ENCODE measurements at places on chromosomes 6 and 20. TPM values are rescaled to one million over a fixed set of nuclear protein-coding genes. Genes with fewer than 3 reads are reported as not detected.

FLRT3 gene
- 70.3 TPM for total RNA-seq

TNF gene
- total RNA-seq = 5.4 TPM

SNAI1 gene
- total RNA-seq = 3.7 TPM

IL17A gene
- not detected for total RNA-seq

ZSCAN9 gene
- total RNA-seq = 15.6 TPM

SEL1L2 gene
- not detected for total RNA-seq

C6orf15 gene
- not detected for total RNA-seq

HSD17B8 gene
- 26.6 TPM for total RNA-seq

KIF25 gene
- total RNA-seq = not detected

SLC24A3 gene
- 5.2 TPM for total RNA-seq

PBOV1 gene
- total RNA-seq = not detected

SLC26A8 gene
- 0.22 TPM for total RNA-seq

CFB gene
- 200 TPM for total RNA-seq

TREML2 gene
- 0.41 TPM for total RNA-seq

BCKDHB gene
- total RNA-seq = 22.8 TPM

PRDM1 gene
- 23.0 TPM for total RNA-seq

MAVS gene
- total RNA-seq = 46.8 TPM

MOXD1 gene
- 35.9 TPM for total RNA-seq

SALL4 gene
- total RNA-seq = 0.09 TPM

GFOD1 gene
- total RNA-seq = 14.6 TPM

IRF4 gene
- 23.7 TPM for total RNA-seq

FUT9 gene
- 0.13 TPM for total RNA-seq

TRIM40 gene
- total RNA-seq = not detected

PPIL6 gene
- total RNA-seq = 8.4 TPM

HLA-DQA2 gene
- total RNA-seq = 6.4 TPM

FKBP1C gene
- total RNA-seq = 0.25 TPM

FOXP4 gene
- 33.2 TPM for total RNA-seq

TBCC gene
- 21.2 TPM for total RNA-seq

DDO gene
- 3.6 TPM for total RNA-seq

PLCB1 gene
- total RNA-seq = 107 TPM

MYBL2 gene
- total RNA-seq = 1.3 TPM

LGSN gene
- total RNA-seq = 0.19 TPM

GPX5 gene
- total RNA-seq = not detected

THEMIS gene
- 3.3 TPM for total RNA-seq

All from kidney (tissue), 22 donors.